ENCODE measurements at places on chromosomes 6 and 20.

DNA sequence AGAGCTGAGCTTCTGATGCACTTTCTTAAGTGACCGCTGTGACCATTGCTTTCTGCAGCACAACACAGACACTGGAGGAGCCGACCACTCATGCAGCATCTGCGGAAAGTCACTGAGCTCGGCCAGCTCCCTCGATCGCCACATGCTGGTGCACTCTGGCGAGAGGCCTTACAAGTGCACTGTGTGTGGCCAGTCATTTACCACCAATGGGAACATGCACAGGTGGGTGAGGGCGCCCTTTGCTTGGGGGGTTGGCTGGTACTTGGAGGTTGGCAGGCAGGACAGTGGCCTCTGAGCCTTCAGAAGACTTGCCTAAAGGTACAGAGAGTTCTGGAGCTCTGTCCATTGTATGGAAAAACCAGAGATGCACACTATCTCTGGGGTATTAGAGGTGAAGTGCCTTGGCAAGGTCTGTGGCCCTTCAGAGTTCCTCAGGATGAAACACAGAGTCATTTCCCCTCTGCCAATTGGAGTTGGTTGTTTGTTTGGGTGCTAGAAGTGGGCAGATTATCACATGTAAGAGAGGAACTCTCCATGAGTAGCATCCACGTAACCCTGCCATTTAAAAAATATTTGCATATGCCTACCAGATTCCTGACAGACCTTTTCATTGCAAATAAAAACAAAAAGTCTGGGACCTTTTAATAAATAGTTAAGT, 81.5 kb downstream of the RREB1 start:
- no peak for DNase-seq

DNA sequence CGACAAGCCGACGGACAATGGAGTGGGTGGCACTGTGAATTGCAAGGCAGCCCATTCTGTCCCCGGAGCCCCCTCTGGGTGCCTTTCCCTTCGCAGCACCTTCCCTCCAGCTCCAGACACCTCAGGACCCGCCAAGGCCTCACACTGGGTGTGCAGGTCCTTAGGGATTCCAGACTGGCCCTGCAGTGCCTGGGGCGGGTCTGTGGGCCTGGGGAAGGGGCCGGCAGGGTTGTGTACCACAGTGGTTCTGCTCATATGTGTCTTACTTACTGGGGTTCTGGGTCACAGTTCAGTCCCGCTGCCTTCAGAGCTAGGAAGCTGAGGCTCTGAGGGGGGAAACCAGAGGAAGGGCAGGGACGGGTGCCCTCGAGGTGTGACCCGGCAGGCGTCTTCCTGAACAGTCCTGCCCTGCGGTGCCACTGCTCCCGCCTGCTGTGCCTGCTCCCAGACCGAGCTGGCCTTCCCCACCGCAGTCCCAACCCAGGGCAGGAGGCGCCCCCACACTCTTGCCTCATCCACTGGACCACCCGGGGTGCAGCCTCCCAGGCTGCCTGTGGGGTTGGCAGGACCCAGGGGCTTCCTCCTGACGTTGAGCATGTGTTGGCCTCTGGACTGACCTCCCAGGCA, 16.3 kb upstream of the SLCO4A1 start:
- DNase-seq = no peak

DNA sequence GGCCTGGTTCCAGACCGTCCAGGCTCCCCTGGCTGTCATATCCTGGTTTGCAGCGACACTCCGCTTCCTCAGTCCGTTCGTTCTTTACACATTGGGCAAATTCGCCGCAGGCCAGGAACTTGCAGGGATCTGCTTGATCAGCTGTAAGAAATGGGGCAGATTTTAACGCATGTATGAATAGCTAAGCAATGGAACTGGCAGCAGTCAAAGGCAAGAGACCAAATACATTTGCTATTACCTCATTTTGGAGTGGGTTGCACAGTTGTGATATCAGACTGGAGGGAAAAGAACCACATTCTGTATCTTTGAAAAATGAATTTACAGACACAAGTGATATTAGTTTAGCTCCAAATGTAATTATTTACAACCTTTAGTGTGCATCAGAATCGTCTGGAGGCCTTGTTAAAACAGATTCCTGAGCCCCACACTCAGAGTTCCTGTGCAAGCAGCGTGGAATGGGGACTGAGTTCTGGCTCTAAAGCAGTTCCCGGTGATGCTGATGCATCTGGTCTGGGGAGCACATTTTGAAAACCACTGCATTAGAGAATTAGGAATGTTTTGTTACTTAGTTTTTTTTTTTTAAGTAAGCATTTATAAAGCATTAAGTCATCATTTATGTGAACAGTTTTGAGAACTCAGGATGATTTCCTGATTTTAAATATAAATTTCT, 141.3 kb downstream of the IMPG1 start:
- no peak for DNase-seq

DNA sequence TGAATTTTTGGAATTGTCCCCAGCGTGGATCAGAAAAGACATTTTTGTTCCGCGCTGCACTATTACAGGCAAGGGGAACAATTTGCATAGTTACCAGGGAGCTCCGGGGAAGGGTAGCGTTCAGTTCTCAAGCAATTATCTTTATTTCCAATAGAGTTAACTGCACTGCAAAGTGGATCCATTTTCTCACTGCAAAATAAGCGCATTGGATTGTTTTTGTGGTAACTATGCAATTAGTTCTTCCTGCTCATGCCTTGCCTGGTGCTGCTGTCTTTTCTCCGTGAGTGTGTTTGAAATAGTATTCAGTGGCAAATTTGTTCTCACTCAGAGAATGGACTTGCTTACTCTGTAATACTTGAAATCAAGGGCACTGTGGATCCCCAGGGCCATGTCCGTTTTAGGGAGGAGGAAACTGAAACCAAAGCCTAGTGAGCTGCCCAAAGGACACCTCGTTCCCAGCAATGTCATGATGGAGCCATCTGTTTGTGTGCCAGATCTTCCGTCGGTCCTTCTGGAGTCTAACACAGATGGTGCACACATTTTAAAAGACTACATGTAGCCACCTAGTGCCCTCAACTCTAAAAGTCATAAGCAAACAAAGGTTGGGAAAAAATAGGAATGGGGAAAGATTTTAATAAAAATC, 7.4 kb upstream of the PCK1 start:
- no peak for DNase-seq

GRCh38 chr6:22886650-22887581, 317.6 kb downstream of the HDGFL1 start:
- DNase-seq = no peak

DNA sequence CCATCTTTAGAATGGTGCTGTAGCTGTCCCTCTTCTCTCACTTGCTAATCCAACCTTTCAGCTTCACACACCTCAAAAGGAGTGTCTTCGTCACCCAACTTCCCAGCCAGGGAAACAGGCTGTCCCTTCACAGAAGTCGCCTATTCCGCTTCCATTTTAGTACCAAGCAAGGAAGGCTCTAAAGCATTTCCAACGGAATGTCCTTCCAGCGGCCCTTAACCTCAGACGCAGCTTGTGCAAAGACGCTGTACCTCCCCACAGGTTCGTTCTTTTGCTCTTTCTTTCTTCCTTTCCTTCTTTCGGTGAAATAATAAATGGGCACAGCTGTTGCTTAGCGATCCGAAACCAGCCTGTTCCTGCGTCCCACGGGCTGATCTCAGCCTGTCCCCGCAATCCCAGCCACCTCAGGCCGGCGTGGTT, 1.5 kb downstream of the PTPRT start:
- DNase-seq = no peak

DNA sequence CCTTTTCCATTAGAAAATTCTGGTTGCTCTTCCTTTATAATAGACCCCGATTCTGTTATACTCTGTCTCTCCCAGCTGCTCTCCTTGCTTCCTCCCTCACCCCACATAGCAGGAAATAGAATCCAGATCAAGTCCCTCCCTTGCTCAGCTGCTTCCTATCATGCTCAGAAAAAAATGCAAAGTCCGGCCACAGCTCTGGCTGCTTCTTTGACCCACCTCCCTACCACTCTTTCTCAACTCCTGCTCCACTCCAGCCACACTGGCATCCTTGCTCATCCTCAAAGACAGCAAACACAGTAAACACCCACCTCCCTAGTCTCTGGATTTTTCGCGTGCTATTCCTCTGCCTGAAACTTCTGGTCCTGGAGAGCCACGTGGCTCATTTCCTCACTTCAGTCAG, 9.1 kb upstream of the SLC22A16 start:
- no peak for DNase-seq

DNA sequence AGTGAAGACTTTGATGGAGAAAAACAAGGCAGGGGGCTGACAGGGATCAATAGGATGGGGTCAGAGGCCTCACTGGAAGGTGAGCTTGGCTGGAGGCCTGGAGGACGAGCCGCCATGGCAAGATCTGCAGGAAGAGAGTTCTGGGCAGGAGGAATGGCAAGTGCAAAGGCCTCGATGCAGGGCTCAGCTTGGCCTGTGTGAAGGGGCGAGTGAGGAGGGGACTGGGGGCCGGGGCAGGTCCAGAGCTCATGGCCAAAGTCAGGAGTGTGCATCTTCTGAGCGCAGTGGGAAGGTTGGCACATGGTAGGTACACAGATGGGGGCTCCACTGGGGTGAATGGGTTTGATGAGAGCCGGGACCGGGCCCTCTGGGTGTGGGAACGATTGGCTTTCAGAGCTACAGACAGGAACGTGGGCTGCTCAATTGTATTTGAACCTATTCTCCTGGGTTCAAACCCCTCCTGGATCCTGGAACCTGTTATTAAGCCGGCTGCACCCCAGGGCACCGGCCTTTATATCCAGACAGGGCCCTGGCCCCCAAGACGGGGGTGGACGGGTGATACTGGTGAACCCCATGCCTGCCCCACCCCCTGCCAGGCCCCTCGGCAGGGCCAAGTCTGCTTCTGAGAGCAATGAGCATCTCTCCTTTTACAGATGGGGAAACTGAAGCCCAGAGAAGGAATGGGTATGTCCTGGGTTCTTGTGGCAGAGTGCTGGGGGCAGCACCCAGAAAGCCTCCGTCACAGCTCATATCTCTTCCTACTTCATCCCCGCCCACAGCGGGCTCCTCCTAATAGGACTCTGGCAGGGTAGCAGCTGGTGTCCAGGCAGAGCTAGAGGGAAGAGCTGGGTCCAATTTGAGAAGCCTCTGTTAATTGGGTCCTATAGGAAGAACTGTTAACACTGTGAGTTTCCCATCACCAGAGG, 106.1 kb downstream of the CEBPB start:
- DNase-seq = no peak
